LHCN-M2 (cell line): ENCODE measurements at places on chromosomes 3 and 15.

DNA sequence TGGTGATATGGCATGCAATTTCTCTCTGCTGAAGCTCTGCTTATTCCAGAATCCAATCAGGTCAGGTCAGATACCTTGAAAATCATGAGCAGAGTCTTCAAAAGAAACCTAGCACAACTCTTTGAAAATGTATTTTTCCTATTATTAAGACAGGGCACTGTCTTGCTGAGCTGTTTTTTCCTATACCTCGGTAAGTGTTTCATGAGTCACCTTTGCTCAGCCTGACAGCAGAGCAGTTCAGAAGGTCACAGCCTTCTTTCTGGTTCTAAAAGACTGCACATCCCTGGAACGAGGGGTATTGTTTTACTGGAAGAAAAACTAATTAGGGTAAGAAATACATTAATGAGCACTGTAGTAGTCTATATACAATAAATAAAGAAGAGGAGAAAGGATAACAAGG, 422.0 kb downstream of the SOX2 start:
- no peak for DNase-seq

DNA sequence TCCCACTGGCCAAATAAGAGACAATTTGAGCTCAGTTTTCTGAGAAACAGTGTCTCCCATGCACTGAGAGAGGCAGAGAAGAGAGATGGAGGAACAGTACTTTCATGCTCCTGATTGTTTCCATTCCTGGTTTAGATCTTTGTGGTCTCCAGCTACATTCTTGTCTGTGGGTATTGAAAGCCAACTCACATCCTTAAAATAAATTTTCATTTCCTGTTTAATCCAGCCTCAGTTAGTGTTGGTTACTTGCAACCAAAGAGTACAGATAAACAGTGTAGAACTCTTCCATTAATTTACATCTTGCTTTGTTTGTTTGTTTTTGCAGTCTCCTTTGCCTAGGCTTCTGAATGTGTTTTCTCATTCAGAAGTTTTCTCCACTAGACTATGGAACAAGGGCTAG, 123.7 kb upstream of the CLSTN2 start:
- no peak for DNase-seq

DNA sequence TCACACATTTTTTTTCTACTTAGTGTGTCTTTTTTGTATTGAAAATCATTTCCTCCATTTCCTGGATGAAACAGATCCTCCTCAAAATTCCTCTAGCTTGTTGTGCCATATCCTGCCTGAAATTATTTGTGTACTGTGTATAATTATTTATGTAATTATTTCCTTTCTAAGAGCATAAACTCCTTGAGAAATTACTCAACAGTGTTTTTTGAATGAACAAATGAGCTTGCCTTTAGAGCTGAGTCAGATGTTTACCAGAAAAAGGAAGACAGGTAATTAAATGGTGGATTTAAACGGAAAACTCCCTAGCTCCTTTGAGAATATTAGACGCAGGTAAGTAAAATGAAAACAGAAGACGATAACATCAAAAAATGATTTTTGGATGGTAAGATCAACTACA, 13.2 kb upstream of the SECISBP2L start:
- no peak for DNase-seq

GRCh38 chr3:35663471-35663870, 24.1 kb downstream of the ARPP21 start:
- no peak for DNase-seq

- no peak for DNase-seq
Measured at GRCh38 chr3:1191026-1191425, 98.2 kb downstream of the CNTN6 start.

DNA sequence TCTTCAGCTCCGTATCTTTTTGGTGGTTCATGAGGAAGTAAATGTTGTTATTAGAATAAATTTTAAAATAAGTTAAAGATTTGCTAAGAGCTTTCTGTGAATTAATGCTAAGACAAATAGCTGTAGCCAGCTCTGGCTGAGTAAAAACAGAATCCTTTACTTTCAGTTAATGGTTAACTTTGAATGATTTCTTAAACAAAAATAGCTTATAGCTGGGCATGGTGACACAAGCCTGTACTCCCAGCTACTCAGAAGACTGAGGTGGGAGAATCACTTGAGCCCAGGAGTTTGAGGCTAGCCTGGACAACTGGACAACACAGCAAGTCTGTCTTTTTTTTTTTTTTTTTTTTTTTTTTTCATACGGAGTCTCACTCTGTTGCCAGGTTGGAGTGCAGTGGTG, 25.0 kb downstream of the TCAIM start:
- no peak for DNase-seq

GRCh38 chr3:2446146-2446545, 347.5 kb downstream of the CNTN4 start:
- no peak for DNase-seq

GRCh38 chr3:112777811-112778210, 68.9 kb downstream of the CD200R1L start:
- no peak for DNase-seq

DNA sequence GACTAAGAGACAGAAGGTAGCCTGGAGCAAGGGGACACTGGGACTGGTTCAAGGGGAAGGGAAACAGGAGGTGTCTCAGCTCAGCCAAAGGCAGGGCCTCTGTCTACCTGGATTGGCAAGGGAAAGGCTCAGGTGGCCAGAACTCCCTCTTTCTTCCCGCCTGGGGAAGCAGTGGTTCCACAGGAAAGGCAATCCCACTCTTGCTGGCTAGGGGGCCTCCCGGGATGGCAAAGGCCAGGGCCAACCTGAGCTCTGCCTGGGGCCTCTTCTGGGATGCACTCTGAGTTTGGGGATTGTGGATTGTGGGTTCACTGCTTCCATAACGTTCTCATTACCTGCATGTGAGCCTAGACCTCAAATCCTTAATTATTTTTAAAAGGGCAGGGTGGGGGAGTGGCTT, 13.0 kb upstream of the PARP6 start:
- no peak for DNase-seq
